ENCODE measurements at places on chromosomes 12 and 14.

GRCh38 chr12:64044191-64044590, 177.9 kb downstream of the KICS2 start:
- DNase-seq: no peak

DNA sequence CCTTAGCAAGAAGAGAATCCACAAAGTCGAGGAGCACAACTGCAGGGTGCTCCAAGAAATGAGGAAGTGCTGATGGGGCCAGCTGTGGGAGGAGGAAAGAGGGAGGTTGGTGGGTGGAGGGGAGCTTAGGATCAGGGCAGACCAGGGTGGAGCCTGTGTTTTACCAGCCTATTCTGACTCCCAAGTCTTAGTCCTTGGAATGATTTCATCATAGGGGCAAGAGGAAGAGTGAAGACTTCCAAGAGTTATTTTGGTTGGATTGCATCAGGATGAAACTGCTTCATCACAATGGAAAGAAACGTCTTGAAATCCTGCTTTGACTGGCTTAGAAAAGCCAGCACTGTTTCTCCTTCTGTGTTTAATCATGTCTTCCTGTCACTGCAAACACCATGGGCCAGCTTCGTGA, 194.0 kb downstream of the DPF3 start:
- DNase-seq: peak; percentile 84

- no peak for DNase-seq
Measured at GRCh38 chr12:3821441-3821840, 51.8 kb downstream of the PARP11 start.

DNA sequence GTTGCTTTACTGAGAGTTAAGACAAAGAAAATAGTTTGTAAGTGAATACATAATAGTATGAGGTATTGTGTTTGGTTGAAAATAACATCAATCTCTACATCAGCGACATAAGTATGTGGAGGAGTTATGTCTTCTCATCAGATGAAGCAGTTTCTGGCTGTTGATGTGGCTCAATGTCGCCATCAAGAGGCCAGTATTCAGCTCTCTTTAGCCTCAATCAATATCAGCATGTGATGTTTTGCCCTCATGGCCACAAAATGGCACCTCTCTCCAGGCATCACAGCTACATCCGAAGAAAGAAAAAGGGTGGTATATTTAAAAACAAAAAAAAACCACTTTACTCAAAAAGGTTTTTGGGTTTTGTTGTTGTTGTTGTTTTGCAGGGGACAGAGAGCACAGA, 302.3 kb upstream of the TMEM132C start:
- DNase-seq: no peak

DNA sequence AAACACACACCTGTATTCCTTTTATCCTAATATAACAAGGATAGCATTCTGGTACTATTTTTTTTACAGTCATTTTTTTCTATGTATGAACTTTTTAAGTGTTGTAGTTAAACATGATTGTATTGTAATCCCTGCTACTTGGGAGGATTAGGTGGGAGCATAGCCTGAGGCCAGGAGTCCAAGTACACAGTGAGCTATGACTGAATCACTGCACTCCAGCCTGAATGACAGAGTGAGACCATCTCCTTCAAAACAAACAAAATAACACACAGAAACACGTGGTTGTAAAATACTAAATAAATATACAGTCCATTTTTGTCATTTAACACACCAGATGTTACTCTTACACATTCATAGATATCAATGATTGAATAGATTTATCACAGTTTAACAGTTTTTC, 56.9 kb downstream of the MAP4K5 start:
- peak; percentile 17 for DNase-seq

- peak; percentile 79 for DNase-seq
Measured at GRCh38 chr12:20368114-20368650, at the start of gene PDE3A. Gene PDE3A (plus strand): TSS chr12:20368537. CDS start chr12:20369285, 748 bp downstream.

DNA sequence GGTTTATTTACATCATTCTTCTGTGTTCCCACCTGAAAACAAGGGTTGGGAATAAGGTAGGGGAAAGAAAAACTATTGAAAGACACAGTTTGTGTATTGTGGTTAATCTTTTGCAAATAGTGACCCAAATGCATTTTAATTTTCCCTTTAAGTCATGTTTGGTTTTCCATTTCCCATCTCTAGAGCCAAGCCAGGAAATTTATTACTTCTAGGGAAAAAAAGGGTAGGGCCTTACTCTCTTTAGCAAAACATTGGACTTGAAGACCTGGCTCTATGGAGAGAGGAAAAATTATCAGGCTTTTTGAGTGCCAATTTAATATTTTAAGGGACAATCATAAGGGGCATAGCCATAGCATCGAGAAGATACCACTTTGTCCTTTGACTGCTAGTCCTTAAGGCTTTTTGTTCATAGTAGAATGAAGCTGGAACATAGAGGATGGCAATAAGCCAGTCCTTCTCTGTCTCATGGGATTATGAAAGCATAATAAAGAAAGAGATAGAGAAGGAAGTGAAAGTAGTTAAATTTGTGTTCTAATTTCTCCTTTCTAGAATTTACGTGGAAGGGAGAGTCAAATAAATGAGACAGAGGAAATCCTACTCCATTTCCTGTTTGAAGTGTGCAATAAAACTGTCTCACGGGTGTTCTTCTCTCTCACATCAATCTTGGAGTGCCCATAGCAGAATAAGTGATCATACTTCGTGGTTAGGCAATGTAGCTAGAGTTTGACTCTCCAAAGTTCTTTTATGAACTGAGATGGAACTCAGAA, 50.9 kb upstream of the PPFIA2 start:
- no peak for DNase-seq

GRCh38 chr14:74980398-74980730, 22.4 kb upstream of the EIF2B2 start:
- DNase-seq: no peak

DNA sequence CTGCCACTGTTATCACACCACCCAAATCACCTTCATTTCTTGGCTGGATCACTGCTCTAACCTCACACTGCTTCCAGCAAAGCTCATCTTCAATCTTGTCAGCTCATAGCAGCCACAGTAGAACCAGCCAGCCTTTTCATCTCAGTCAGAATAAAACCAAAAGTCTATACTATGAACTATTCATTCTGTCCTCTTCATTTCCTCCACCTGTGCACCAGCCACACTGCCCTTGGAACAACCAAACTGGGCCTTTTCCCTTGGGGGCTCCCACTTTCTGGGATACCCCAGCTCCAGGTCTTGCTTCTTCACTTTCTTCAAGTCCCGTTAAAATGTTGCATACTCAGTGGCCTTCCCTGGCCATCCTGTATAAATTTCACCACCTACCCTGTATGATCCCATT, 234.4 kb upstream of the DAAM1 start:
- no peak for DNase-seq

DNA sequence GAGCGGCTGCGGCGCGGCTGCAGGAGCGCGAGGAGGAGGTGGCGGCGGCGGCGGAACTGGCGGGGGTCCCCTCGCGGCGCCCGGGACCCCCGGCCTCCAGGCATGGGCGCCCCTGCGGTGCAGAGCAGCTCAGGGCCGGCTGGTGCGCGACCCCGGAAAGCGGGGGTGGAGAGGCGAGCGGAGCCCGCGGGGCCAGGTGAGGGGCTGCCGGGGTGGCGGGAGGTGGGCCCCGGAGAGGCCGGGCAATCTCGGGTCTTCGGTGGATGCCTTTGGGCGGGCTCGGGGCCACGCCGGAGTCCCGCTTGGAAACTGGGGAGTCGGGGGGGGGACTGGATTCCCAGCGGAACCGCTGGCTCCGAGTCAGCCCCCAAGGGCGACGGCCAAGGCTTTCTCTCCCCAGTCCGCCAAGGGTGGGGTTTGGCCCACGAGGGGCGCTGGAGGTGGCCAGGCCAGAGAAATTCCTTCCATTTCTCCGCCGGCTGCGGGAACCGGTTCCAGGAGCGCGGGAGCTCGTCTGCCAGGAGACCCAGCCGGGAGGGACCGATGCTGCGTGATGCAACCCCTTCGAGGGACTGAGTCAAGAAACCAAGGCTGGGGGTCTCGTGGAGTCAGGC, 13.9 kb upstream of the NR4A1 start:
- no peak for DNase-seq

- no peak for DNase-seq
Measured at GRCh38 chr12:52235822-52236361, 2.8 kb downstream of the KRT7 start.

GRCh38 chr12:122062832-122063693, 15.5 kb upstream of the MLXIP start:
- DNase-seq: peak; percentile 89

GRCh38 chr14:72726444-72726843, 167.5 kb downstream of the DPF3 start:
- DNase-seq: peak; percentile 86

DNA sequence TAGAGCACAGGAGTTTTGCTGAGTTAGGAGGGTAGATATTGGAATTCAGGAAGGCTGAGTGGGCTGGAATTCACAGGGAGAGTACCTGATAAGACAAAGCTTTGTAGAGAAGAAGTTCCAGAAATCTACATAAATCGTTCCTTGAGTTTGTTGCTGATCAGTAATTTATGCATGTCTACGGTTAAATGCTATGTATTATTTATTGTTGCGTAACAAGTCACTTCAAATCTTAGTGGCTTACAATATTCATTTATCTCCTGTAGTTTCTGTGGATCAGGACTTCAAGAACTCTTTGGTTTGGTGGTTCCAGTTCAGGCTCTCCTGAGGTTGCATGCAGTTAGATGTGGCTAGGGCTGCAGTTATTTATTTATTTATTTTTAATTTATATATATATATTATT, 7.8 kb downstream of the PUS7L start:
- no peak for DNase-seq

DNA sequence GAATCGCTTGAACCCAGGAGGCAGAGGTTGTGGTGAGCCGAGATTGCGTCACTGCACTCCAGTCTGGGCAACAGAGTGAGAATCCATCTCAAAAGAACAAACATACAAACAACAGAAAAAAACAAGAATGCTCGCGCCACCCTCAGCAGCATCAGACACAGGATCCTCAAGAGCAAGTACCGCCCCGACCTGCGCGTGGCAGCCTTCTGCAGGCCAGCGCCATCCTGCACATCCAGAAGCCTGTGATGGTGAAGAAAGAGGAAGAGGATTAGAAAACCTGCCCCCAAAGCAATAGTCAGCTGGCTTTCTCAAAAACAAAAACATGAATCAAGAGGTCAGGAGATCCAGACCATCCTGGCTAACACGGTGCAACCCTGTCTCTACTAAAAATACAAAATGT, 30.0 kb upstream of the EID3 start:
- no peak for DNase-seq

DNA sequence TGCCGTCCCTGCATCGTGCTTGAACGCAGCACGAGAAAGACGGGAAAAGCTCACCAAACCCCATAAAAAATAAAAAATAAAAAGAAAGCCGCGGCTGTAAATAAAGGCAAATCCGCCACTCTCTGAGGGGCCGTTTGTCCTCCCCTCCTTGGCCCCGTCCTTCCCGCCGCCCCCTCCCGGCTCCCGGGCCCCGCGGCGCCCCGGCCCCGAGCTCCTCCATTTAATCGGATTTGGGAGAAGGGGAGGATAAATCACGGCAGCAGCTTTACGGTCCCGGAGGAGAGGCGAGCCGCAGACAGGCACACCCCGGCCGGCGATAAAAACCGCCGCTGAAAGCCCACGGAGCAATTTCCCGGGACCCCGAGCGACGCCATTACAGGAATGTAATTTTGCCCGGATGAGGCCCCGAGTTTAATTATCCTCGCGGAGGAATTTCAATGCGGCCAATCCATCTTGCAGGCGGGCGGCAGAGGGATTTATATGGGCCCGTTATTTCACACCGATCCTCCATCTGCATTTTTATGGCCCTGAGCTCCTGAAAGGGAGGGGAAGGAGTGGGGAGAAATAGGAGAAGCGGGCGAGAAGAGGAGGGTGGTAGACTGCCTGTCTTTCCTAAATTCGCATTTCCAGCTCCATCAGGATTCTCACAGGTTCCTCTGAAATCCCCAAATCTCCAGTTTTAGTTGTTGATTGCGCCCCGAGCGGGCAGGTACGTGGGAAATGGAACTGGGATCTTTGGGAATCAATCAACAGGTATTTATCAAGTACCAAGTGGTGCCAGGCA, 1.3 kb upstream of the ATP5MC2 start:
- DNase-seq: no peak

DNA sequence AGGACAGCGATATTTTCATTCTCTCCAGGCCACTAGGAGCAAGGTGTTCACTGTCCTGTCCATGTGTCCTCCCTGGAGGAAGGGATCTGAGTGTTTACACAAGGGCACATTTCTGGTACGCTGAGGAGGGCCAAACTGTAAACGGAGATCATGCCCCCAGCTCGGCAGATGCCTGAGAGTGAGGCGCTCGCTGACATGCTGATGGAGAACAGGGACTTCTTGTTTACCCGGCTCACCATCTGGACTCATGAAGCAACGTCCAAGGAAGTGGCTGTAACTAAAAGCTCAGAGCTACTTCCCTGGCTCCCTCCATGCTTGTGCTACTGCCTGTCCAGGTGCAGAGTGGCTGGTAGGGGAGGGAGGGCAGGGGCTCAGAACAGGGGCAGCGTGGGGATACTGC, 43.4 kb upstream of the KCNA1 start:
- no peak for DNase-seq

DNA sequence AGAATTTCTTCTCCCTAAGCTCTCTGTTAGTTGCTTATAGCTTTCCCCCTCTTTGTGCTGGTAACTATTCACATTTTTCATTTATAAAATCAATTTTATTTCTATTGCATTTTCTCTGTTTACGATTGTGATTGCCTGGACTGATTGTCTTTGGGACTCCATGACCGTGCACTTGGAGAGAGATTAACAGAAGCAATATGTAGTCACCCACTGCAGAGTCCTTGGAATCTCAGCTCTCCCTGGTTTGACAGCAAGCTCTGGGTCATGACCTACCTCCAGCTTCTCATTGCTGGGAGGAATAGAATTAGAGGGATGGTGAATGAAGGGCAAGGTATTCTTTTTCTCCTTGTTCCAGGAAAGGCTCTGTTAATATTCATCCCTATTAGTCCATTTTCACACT, 398.2 kb downstream of the AACS start:
- DNase-seq: no peak

DNA sequence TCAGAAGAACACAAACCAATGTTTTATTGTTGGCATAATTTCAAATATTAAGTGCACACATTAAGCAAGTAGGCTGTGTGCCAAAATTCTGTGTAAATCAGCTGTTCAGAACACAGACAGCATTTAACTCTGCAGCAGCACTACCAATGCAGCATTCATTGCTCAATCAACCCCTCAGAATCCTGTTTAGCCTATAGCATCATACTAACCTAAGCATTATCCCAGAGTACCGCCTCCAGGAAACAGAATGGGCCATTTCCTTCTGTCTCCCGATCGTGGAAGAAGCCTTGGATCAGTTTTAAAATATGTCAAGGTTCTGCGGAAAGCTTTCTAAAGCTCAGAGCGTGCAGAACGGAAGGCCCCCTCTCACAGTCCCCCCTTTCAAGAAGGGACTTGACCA, 3.3 kb downstream of the IL26 start:
- DNase-seq: no peak

DNA sequence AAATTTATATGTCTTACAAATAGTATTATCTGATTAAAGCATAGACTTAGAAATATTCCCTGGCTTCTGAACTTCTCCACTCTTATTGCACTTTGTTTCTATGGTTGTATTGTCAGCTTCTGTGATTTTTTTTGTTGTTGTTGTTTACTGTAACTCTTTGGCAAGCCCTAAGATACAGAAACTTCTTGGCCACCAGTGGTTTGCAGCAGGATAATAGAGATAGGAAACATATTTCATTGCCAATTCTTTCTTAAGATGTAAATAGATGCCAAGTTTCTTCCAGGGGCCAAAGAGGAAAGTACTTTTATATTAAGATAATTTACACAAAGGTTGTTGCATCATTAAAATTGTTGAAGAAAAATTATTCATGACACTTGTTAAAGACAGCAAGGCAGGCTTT, 123.8 kb downstream of the PTPRB start:
- DNase-seq: no peak

GRCh38 chr12:131862994-131863710, 31.3 kb upstream of the ULK1 start:
- peak; percentile 59 for DNase-seq

GRCh38 chr12:53222170-53222721, 9.8 kb downstream of the RARG start:
- DNase-seq: no peak

Data from amniotic epithelial cell (primary cell).